Fibroblast of upper back skin (primary cell): ENCODE measurements at places on chromosomes 1 and 21.

DNA sequence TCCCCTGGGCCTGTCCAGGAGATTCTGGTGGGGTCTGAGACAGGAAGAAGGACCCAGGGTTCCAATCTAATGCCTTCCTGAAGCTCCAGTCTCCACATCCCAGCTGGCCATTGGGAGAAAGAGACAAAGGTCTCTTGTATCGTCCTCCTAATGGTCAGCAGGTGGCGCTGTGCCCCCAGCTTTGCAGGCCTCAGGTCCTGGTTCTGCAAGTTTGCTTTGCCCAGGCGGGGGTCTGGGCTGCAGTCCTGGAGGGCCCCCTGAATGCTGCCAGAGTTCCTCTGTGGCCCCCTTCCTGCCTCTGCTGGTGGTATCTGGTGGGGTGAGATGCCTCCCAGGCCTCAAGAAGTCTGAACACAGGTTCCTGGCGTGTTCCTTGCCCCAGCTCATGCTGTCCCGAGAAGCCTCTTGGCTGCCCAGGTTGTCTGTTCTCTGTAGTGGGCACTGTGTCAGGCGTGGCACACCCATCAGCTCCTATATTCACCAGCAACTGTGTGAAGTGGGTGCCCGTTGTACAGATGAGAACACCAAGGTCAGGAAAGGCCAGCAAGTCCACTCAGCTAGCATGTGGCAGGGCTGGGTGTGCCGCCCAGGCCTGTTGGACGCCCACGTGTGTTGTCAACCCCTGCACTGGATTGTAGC lies 33.8 kb upstream of the CSF3R start:
- peak; percentile 41 for DNase-seq

- no peak for DNase-seq
Observed at GRCh38 chr21:45763074-45763473, 119.5 kb downstream of the PCBP3 start.

DNA sequence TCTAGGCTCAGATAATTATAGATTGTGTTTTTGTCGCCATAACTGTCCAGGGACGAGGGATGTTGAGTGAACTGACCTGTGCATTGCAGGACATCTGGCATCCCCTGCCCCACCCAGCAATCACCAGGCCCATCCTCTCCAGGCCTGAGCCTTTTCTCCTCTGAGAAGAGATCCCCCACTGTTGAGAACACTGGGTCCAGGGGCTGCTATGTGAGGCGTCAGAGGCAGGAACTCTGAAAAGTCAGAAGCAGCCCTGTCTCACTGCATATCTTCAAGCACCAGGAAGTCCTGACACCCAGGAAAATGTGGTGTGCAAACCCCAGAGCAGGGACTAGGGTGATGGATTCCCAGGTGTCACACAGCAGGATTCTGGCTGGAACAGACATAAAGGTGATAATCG lies 17.1 kb upstream of the ACBD3 start:
- no peak for DNase-seq

DNA sequence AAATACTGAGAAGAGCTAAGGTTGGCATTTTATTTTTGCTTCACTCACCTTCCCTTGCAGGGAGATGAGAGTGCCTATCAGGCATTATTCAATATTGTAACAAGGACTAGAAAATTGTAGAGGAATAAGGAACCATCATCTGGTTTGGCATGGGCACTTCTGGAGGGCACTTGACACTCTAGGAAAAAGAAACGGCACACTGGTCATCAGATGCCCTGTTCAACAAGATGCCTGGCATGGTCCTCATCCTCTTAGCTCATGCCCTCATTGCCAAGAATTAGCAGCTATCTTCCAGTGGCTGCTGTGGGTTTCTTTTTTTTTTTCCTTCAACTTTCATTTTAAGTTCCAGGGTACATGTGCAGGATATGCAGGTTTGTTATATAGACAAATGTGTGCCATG lies 95.1 kb upstream of the ESRRG start:
- DNase-seq, result no peak

DNA sequence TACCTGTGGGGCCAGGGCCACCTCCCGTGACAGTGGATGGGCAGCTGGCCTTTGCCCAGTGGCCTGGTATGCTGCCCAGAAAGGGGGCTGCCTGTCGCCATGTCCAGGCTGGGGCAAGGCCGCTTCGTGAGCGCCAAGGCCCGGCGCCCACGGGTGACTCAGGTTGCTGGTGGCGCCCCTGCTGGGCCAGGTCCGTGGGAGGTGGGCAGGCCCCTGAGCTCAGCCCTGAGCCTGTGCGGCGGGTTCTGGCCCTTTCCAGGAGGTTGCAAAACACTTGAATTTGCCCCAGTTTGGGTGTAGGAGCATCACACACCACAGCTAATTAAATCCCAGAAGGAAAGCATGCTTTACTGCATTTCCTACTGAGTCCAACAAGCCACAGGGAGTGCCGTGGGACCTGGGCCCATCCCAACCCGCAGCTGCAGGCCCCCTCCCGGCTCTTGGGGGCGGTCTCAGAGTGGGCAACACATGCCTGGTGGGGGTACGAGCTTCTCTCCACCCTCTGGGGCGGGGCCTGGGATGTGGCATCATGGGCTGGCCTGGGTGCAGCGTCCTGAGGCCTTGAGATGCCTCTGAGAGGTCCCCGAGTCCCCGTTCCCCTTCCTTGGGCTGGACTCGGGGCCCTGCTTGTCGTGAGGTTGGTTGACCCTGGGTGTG lies 159.8 kb downstream of the PEX14 start:
- DNase-seq, result peak; percentile 25
